ENCODE measurements at places on chromosomes 12 and 14.

DNA sequence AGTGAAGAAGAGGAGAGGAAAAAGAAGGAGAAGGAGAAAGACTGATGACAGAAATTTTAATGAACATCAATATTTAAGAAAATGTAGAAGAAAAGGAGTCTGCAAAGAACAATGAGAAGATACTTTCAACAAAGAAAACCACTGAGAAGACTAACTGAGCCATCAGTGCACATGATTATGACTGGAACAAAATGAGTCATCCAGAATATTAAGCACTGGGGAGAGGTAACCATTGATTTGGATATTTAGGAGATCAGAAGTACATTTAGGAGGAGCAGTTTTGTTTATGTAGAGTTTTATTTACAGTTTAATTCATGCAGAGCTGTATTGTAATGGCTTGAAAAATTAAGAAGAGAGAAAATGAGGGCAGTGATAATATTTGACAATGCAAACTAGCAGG is 159.1 kb downstream of the C12orf50 start:
- DNase-seq, result no peak

DNA sequence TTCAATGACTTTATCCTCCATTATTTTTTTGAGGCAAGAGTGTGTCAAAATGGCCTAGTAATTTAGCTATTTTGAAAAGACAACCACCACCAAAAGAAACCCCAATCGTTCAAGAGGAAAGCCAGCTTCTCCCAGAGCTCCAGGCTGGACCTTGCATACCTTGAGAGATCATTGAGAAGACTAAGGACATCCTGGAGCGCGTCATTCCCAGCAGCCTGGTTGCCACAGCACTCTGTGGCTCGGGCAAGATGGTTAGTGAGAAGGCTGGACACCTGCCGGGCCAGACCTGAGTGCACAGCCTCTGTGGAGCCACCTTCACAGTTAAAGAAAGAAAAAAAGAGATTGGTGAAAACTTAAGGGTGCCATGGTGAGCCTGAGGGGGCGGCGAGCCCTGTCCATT is 111.4 kb downstream of the TRAFD1 start:
- DNase-seq, result no peak

- no peak for DNase-seq
Measured at GRCh38 chr12:1559676-1560091, 34.7 kb downstream of the FBXL14 start.

DNA sequence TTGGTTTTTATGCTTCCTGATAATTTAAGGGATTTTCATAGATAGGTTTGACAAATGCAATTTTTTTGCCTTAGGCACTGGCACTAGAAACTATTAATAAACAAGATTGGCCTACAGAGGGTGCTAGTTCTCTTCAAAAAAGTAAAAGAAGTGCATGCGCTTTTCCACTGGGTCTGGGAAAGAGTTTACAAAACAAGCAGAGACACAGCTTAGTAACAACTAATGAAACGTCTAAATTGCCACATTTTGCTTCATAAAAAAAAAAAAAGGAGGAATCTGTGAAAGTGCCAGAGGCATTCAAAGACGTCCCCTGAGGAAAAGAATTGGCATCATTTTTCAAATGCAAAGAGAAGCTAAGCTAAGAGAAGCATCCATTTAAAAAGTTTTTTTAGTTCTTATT is 58.3 kb upstream of the EEA1 start:
- DNase-seq, result peak; percentile 67

DNA sequence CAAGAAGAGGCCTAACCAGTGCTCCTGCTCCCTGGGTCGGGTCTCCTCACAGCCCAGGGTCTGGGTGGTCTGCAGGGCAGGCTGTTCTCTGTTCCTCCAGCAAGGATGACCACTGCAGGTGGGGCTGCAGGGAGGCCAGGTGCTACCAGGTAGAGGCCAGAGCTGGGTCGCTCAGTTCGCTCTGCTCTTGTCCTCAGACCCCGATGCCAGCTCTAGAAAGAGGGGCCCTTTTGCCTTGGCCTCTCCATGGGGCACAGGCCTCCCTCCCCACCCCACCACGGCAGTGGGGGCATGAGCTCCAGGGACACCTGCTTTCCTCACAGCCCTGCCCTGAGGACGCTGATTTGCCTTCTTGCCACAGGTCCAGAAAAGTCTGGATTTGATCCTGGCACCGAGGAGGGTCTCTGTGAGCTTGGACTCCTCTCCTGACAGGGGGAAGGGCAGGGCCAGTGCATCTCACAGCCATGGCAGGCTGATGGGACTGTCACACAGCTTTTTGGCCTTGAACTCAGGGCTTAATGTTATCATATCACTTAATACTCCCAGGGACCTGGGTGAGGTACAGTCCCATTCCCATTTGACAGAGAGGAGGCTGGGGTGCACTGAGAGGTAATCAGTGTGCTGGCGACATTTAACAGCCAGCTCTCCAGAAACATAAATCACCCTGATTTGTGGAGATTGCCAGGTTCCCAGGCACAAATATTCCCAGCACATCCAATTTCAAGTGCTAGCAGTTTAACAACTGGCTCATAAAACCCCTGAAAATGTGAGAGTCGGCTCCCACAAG is 273.0 kb upstream of the SFSWAP start:
- peak; percentile 30 for DNase-seq

DNA sequence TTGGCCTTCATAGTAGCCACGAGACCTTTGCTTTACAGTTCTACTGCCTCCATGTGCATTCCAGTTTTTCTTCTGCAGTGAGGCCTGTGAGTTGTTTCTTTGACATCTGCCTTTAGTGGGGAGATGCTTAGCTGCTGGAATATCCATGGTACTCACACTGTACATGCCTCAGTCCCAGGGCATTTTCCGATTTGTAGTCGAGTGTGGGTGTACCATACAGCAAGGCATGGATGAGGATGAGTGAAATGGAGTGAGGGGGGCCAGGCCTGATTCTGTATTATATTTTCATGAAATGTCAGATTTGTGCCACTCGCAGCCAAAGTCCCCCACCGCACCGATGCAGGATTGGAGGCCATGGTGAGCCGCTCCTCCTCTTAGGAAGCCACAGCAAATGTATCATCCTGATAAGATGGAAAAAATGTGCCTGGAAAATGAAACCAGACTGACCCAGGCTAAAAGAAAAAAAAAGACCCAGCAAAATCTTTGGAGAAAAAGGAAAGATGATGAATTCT is 173.0 kb downstream of the ADGRD1 start:
- DNase-seq, result peak; percentile 28

- DNase-seq, result no peak
Measured at GRCh38 chr14:58662018-58662417, 24.3 kb downstream of the DACT1 start.

GRCh38 chr14:21501568-21501967 is 9.6 kb downstream of the METTL3 start:
- no peak for DNase-seq

DNA sequence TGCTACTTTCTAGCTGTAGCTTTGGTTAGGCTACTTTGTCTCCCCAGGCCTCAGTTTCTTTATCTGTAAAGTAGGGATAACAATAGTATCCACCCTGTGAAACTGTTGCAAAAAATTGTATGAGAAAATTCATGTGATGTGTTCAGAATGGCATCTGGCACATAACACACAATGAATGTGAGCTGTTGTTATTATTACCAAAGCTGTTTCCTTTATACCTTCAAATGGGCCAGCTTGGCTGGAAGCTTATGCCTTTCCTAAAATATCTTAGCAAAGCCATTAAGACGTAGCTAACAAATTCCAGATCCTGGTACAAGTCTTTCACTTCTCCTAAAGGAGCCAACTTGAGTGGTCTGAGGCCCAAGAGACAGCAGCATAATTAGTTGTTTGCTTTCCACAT is 25.2 kb upstream of the MANSC4 start:
- no peak for DNase-seq

DNA sequence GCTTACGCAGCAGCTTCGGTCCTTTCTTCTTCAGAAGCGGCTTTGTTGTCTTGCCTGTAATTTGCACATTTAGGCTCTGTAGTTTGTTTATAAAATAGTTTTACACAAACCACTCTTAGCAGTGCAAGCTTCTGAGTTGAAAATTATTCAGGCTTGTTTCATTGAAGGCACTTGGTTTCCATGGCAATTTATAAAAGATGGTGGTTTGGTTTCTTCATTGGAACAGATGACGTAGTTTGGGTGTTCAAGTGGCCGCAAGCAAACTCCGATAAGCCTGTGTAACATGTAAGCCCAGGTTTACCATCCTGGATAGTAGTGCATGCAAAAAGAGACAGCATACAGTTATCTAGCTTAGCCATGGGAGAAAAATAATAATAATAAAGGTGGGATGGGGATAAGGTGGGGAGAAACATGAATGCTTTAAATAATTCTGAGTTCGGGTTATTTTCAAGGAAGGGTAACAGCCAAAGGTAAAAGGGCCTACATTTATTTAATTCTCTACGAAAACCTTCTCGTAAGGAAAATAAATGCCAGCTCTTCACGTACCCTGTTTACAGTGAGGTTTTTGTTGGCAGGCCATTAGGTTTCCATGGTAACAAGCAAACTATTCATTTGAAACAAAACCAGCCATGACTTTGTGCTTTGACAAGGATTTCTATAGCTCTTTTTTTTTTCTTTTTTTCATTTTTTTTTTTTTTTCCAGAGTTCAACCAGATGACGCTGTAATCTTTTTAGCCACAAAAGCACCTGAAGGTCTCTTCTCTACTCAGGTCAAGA is 189.6 kb upstream of the RPL10L start:
- DNase-seq, result no peak

DNA sequence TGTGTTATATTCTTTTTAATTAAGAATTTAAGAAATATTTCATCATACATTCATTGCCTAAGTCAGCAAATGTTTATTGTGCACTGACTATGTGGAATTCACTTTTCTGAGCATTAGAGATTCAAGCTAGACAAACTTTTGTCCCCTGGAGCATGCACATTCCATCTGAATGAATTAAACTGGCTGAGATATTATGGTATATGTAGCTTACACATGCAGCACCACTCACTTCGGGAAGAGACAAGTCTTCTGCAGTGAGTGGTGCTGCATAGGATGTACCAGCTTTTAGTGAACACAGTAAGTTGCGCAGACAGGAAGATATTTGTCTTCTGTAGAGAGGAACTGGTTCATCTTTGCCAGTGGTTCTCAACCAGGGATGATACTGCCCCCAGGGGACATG is 318.4 kb downstream of the SYT1 start:
- no peak for DNase-seq

DNA sequence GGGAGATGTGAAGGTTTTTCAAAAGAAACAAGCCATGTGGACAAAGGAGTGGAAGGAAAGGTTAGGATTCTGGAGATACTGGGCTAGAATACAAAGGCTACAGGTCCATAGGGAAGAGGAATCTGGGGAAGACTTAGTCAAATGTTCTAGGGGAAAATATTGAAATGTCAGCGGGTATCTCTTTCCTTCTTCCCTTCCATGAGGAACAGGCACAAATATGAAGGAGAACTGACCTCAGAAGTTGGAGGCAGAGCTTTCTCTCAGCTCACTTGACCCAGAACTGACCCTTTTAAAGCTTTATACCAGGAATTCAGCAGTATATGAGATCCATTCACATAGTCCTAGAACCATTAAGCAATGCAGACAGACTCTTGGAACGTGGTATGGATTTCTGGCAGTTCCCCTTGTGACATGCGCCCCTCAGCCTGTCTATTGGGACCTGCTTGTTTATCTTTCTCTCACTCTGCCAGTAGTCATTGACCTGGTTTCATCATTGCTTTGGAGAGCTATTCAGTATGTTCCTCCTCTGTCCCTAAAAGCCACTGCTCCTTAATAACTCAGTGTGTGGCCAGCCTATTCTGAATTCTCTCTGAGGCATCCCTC is 43.0 kb upstream of the GSG1 start:
- no peak for DNase-seq

- peak; percentile 71 for DNase-seq
Measured at GRCh38 chr12:2154050-2154449, 101.3 kb downstream of the CACNA1C start.

DNA sequence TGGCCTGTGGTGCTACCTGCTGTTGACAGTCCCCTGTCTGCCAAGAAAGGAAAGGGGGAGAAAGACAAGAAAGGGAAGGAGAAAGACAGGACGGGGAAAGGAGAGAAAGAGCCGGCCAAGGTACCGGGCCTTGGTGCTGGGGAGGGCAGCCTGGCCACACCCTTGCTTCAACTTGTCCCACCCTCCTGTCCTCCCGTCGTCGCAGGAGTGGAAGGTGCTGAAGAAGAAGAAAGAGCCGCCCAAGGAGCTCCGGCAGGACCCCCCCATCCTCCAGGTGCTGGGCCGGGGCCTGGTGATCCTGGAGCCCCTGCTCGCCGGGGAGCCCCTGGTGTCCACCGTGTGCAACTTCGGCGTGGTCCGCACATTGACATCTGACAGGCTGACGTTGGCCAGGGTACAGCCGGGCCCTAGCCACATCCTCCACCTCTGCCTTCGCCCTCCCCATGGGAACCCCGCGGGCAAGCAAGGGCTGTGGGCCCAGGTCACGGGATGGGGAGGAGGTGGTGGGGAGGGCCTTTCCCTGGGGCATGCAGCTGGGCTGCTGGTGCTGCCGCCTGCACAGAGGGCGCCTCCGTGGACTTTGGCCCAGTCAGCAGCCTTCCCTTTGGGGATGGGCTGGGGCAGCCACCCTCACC is 2.9 kb upstream of the B3GNT4 start:
- DNase-seq, result no peak

DNA sequence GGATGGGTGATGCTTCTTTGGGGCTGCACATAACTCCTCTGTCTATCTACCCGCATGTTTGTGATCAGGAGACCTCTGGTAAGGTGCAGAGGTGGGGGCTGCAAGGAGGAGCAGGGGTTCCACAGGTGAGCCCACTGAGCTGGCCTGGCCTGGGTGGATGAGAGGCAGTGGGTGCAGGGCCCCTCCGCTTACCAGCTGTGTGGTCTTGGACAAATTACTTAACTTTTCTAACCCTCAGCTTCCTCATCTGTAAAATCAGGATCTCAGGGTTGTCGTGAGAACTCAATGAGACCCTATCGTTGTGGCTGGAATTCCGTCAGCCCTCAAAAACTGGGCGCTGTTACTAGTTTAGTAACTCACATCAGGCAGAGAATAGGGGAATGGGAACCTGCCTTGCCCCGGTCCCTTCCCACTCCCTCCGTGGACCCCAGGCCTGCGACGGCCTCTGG is 7.5 kb downstream of the PTPN6 start:
- no peak for DNase-seq

- peak; percentile 50 for DNase-seq
Measured at GRCh38 chr14:36604757-36605505, 22.5 kb upstream of the NKX2-8 start.

DNA sequence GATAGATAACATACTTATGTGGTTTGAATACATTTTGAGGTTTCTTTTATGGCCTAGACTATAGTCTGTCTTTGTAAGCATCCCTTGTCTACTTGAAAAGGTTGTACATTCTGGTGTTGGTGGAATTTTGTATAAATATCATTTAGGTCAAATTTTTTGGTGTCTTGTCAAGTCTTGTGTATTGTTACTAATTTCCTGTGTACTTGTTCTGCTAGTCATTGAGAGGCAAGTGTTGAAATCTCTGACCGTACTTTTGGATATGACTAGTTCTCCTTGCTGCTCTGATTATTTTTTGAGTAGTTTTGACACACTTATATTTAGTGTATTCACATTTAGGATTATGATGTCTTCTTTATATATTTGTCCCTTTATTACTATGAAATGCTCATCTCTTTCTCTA is 219.6 kb downstream of the CCDC91 start:
- no peak for DNase-seq

DNA sequence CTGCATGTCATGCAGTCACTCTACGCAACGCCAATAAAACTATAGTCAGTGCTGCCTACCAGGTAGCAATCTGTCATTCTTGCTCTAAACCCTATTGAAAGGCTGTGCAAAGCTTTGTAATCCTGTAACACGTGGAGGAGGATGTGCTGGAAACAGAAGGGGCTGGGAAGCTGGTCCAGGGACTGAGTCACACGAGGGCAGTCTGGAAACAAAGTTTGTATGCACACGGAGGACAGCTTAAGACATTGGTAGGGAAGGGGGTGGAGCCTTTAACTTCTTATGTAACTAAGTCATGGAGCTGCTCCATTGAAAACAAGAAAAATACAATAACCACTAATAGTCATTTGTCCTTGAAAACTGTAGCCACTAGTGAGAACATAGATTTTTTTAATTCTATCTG is 128.0 kb downstream of the BCAT1 start:
- no peak for DNase-seq

Data from SJSA1 (cell line).